Aorta (tissue), 5 donors: ENCODE measurements at places on chromosomes 16 and 17.

DNA sequence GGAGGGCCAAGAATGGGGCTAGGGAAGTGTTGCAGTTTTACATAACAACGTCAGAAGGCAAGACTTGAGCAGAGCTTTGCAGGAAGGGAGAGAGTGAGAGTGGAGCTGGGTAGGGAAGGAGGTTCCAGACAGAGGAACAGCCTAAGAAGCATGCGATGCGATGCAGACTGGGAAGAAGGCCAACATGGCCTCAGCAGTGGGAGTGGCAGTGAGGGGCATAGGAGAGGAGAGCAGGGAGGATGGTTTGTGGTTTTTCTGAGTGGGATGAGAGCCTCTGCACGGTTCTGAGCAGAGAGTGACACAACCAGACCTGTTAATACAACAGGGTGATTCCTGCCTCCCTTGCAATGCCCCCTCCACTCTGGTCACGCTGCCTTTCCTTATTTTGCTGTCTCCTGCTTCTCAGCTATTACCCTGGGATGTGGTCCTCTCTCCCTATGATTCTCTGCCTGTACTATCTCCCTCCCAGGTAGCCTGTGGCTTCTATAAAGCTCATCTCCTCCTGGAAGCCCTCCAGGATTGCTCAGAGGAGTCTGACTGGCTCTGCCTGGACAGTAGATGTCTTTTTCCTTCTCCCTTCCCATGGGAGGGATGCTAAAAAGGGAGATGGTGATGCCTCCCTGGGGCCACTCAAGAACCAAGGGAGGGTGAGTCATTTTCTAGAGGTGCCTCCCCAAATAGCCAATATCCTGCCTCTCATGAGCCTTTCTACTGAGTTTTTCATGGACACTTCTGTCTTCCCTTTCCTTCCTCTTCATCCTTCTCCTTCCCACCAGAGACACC is 38.7 kb upstream of the NGFR start:
- no peak for DNase-seq

GRCh38 chr17:82881900-82882714 is 42.3 kb upstream of the ZNF750 start:
- DNase-seq: no peak

DNA sequence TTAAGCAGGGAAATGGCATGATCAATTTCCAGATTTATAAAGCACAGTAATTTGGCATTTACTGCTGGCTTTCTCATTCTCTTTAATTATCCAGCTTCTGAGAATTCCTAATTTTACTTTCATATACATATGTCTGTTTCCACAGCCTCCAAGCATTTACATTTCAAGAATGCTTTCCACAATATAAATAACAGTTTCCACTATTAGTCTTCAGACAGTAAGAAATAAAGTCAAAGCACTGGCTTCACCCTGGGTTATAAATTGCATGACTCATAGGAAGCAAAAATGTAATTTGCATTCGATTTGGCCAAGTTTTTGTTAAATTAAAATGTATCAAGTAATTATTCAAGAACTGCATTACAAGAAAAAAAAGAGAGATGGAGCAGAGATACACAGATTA is 53.5 kb downstream of the MPHOSPH6 start:
- no peak for DNase-seq

- DNase-seq: no peak
These were observed 301 bp upstream of the METTL22 start for GRCh38 chr16:8621222-8621571.

- DNase-seq: no peak
These were observed 105.1 kb downstream of the CHD9 start for GRCh38 chr16:53159781-53160436.

DNA sequence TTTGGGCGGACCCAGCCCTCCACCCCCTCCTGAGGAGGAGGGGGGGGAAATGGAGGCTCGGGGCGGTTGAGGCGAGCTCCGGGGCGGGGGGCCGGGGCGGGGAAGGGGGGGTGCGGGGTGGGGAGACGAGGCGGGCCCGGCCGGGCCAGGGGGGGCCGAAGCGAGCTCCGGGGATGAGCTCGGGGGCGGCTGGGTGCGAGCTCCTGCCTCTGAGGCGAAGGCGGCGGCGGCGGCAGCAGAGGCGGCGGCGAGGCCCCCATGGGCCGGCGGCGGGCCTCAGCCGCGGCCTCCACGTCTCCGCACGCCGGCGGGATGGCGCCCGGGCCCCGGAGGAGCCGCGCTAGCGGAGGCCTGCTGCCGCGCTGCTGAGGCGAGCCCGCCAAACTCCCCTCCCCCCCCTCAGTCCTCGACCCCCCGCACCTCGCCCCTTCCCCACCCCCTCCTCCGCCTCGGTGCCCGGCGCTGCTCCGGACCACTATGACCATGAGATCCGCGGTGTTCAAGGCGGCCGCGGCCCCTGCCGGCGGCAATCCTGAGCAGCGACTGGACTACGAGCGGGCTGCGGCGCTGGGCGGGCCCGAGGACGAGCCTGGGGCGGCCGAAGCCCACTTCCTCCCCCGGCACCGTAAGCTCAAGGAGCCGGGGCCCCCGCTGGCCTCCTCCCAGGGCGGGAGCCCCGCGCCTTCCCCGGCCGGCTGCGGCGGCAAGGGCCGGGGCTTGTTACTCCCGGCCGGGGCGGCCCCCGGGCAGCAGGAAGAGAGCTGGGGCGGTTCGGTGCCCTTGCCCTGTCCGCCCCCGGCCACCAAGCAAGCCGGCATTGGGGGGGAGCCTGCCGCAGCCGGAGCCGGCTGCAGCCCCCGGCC is 596 bp downstream of the MSL1 start:
- DNase-seq: peak; percentile 73

DNA sequence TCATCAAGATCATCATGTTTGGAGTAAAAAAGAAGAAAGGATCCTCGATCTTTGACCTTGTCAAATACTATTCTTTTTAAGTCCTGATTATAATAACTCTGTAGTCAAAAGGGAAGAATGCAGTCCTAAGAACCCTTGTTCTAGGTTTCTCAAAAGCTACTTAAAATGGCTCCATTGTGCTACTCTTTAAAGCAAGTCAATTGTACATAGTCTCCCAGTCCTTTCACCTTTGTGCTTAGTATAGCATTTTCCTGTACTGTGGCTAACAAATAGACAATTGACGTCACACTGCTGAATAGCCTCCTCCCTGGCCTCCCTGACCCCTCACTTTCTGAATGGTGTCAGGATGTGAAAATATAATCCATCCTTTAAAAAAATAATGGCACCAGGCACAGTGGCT is 172.9 kb downstream of the AATF start:
- DNase-seq: no peak

- DNase-seq: no peak
These were observed 58.9 kb downstream of the CES1 start for GRCh38 chr16:55773859-55774549.

DNA sequence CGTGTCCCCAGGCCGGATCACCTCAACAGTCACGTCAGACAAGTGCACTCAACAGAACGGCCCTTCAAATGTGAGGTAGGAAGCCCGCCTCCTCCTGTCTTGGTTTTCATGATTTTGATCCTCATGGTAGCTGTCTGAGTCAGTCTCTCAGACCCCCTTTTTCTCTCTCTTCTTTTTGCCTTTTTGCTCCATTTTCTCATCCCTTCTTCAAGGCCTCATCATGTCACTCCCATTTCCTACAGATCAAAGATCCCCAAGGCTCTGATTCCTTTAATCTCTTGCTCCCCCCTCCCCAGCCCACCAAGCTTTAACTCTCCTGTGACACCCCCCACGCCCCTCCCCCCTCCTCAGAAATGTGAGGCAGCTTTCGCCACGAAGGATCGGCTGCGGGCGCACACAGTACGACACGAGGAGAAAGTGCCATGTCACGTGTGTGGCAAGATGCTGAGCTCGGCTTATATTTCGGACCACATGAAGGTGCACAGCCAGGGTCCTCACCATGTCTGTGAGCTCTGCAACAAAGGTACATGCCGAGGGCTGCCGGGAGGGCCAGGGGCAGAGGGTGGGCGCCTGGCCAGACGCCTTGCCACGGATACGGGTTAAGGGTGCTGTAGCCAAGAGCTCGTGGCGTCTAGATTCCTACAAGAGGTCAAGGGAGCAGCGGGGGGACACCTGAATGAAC is 2.0 kb downstream of the MAZ start:
- DNase-seq: peak; percentile 66

DNA sequence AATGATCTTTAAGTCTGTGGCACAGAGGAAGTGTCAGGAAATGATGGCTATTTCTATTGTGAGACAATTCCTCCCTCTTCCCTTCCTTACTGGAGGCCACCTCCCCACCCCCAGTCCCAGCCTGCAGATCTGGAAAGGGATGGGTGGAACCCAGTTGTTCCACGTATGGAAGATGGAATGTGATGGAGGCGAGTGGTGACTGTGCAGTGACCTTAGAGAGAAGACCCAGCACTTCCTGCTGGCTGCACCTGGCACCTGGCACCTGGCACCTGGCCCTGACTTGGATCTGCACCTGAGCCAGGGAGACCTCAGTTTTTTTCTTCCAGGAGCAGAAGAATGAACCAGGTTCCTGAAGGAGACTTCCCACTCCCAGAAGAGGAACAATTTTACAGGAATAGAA is 33.0 kb upstream of the TMC5 start:
- DNase-seq: no peak

DNA sequence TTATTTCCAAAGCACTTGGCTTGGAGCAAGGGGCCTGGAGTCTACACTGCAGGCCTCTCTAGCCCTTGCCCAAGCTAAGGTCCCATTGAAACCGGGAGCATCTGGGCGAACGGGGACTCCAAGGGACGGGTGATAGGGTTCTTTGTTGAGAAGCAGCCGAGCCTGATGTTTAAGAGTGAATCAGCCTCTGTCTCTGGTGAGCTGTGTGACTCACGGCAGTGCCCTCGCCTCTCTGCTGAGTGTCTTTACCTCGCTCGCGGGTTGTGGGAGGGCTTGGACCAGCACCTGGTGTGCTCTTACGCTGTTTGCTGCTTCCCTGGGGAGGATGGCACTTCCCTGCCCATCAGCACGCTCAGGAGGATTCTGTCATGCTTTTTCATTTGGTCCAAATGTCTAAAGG is 1.3 kb downstream of the HGS start:
- DNase-seq: no peak

- DNase-seq: no peak
These were observed 29.9 kb downstream of the ABCA6 start for GRCh38 chr17:69111794-69112193.

DNA sequence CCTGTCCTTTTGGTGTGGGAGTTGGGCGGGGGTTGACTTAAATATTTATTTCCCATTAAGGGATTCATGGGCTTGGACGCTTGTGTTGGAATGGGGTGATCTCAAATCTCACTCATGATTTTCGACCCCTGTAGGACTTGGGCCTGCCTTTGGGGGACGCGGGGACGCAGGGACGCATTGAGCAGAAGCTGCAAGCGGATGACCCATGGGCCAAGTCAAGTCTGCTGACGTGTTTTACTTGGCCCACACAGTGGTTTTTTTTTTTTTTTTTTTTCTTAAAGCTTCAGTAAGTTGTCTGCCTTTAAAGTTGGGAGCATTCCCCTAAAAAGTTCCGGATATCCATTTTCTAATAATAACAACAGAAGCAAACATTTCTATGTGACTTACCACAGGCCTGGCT is 28.9 kb downstream of the CMIP start:
- DNase-seq: no peak

- DNase-seq: no peak
These were observed 35.3 kb downstream of the HIC1 start for GRCh38 chr17:2090210-2090641.

GRCh38 chr16:11224894-11225676 is 30.9 kb downstream of the SOCS1 start:
- no peak for DNase-seq

DNA sequence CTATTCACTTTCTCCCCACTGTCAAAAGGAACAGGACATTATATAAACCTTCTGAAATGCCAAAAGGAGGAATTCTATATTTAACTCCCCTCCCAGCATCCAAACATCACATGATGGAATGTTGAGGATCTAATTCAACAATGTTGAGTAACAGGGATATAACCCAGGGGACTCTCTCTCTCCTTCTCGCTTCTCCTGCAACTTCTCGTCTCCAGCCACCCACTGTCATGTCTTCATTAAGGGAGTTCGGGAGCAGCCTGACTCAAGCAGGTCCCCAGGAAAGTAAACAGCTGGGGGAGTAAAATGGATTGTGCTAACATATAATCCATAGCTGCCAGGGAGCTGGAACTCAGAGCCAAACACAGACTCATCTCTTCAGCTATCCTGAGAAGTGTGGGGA is 51.7 kb downstream of the GRIN2A start:
- DNase-seq: no peak

- DNase-seq: no peak
These were observed 3.9 kb upstream of the MARVELD3 start for GRCh38 chr16:71622088-71622487.

DNA sequence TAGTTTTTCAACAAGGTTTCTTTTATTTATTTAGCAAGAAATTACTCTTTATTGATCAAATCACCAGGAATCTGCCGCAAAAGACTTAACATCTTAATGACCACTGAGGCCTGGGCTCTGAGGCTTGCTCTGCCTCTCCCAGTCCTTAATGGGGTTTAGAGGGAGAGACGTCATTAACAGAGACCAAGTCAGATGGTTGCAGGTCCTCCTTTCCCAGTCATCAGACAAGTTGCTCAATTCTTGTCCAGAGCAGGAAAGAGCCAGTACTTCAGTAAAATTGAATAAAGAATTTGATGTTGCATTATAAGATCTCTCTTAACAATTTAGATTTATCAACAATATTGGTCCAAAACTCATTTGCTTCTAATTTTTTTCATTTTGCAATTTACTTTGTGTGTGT is 2.0 kb downstream of the SEPHS2 start:
- DNase-seq: no peak
